ENCODE measurements at places on chromosomes 1 and 21.
A peak's percentile ranks its signal among the peaks of the same experiment; 100 is the strongest.

GRCh38 chr1:15332525-15332924 is 77.2 kb upstream of the EFHD2 start:
- DNase-seq = no peak

GRCh38 chr21:33984021-33984481 is 68.4 kb upstream of the ATP5PO start:
- DNase-seq = no peak

DNA sequence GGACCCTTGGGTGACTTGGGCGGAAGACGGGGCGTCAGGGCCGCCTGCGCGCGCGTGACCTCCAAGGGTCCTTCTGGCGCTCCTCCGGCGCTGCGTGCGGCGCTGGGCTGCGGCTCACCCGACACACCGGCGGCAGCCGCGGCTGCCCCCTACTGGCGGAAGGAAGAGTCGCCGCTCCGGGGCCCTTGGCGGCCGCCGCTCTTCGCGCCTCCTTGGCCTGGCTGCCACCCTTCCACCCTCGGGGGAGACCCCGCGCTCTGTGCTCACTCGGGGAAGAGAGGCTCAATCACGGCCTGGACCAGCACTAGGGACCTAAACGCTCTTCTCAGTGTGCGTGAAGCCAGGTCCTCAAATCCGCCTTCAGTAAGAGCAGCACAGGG is 89.7 kb downstream of the DMRTA2 start:
- peak; percentile 6 for DNase-seq

DNA sequence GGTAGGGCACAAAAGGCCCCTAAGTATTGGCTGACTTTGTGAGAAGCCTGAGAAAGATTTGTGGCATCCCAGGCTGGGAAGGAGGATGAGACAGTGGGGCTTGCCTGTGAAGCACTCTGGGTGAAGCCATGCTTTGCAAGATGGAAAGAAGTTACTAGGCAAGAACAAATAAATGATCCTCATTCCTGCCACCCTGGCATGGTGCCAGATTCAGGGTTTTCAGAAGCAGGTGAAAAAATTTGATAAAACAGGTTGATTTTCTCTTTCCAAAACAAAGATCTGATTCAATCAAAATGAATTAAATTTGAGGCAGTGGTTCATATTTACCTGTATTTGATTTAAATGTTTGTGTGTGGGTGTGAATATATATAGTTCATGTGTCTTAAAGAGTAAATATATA is 386.9 kb upstream of the PROX1 start:
- DNase-seq = no peak

GRCh38 chr1:203754455-203754864 is 10.5 kb upstream of the LAX1 start:
- DNase-seq = no peak

DNA sequence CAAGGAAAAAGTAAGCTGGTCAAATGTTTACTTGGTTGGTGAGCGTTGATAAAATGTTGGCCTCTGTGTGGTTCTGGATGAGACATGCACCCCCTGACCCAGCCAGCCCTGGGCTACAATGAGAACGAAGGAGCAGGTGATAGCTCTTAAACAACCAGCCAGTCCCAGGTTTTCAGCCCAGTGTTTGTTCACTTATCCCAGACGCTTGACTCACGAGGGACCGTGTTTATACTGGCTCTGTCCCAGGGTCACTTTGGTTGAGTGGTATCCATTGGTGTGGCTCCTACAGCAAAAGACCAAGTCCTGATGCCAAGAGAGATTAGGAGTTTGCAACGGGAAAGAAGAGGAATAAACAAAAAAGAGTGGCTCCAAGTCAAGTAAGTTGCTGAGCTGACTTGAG is 86.9 kb downstream of the KCNJ15 start:
- DNase-seq = peak; percentile 43

- DNase-seq = no peak
Observed at GRCh38 chr1:192350356-192350755, 33.6 kb downstream of the RGS21 start.

GRCh38 chr21:34203851-34204420 is 130.6 kb downstream of the MRPS6 start:
- DNase-seq = no peak

GRCh38 chr1:111275780-111276433 is 14.7 kb upstream of the CHIA start:
- DNase-seq = no peak

DNA sequence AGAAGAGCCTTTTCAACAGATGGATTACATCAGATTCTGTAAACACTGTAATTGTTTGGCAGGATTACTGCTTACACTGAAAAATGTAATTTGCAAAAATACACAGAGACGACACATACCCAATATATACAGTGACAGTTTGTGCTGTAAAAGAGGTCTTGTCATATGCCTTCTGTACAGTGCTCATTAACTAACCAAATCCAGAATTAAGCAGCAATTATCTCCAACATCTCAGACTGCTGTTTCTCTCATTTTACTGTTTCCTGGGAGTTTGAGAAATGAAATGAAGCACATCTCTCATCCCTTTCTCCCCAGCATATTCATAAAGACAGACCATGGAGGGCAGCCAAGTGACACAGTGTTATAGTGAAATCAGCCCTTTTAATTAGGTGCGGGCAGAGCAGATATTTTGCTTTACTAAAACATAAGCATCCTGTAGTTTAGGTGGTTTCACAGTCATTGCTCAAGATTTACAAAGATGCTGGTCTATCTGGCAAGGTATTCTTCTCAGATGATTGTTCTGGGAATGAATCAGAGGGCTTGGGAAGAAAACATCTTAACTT is 618.4 kb upstream of the USP24 start:
- DNase-seq = peak; percentile 26

DNA sequence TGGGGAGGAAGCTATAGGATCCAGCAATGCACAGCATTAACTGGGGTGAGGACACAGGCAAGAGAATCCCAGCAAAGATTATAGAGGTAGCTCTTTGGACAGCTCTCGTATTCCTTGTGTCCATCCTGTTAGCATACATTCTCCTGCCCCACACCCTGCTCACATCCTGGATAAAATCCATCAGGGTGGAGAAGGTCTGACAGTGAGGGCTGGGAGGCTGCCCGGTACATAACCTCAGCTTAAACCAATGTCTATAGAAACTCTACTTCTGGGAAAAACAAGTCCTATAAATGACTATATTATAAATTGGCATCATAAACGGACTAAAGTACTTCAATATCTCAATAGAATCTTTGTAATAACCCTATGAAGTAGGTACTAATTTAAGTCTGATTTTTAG is 36.8 kb upstream of the UBE2U start:
- DNase-seq = no peak

DNA sequence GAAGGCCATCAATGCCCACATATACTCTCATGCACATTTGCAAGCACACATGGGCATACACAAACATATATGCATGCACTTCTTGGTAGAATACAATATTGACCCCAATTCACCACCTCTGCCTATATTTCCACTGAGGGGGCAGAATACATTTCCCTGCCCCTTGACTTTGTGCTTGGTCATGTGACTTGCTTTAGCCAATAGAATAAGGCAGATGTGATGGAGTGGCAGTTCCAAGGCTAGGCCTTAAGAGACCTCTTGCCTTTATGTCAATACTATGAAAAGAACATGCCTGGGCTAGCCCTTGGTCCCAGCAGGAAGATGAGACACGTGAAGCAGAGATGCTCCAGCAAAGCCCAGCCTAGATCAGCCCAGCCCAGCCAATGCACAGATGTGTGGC is 66.0 kb upstream of the GRIK3 start:
- no peak for DNase-seq

DNA sequence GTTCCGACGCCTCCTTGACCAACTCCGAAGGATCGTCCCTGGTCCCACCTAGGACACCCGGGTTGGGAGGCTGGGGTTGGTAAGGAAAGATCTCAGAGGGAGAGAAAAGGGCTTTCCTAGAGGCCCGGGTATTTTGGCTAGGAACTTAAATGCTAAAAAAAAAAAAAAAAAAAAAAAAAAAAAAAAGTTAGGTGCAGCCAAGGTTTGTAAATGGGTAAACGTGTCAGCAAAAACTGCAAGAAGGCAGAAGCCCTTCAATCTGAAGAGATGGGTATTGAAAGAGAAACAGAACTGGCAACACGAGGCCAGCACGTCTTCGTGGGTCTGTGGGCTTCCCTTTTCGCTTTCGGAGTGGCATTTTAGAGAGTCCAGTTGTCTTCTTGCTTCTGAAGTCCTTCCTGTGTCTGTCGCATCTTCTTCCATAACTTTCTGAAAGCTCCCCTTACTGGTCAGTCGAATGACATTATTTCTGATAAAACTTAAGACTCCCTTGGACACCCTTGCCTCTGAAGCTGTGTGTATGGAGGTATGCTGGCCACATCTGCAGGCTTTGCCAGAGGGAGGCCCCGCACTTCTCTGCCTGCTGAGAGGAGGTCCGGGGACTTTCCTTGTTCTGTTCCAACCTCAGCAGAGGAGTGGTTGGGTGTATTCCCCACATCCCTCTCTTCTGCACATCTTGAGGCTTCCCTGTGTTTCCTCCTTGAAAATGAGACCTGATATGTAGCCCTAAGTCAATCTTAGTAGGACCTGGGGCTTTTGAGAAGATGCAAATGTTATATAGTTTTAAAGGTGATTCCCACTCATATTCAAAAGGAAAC is 745 bp downstream of the RCSD1 start:
- DNase-seq = no peak

- no peak for DNase-seq
Observed at GRCh38 chr1:188444526-188444925, 1615.8 kb downstream of the PLA2G4A start.

DNA sequence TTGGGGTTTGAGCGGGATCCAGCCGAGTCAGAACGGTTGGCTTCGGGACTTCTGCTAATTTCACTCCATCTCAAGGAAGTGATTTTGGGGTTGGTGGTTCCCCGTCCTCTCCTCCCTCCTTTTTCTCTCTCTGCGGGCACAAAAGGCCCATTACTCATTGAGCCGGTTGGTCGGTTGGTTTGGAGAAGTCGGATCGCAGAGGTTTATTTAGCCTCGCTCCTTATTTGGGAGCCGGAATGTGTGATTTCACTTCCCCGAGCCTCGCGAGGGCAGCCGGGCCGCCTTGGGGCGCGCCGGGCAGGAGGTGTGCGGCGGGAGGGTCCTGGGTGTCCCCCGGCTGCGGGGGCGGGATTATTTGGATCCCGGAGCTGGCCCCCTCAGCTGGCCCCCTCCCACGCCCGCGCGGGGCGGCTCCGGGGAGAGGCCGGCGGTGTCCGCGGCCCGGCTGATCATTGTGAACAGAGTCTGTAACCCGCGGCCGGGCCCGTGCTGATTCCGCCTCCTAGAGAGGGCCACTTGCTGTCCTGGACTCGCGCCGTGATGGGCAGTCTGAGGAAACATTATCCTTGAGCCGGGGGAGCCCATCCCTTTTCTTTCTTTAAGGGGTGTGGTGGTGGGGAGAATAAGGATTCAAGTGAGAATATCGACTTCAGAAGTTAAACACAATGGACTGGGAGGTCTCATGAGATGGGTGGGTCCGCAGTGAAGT is 1.2 kb downstream of the MAPKAPK2 start:
- peak; percentile 48 for DNase-seq

- DNase-seq = peak; percentile 55
Observed at GRCh38 chr1:101235696-101236515, 913 bp upstream of the S1PR1 start.

DNA sequence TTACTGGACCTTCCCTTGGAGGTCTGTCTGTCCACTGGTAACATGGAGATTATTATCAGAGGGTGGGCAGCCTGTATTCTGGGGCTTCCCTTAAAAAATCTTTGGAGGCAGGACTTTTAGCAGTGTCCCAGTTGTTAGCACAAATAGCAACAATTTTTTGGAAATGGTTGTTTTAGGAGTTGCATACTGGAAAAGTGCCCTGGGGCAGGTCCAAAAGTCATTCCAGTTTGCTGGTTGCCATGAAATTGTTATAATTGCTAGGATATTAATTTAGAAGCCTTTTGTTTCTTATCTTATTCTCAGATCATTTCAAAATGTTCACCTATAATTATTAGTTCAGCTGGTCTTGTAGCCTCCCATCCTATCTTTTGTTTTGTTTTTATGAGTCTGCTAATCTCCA is 71.0 kb downstream of the PTGS2 start:
- no peak for DNase-seq

DNA sequence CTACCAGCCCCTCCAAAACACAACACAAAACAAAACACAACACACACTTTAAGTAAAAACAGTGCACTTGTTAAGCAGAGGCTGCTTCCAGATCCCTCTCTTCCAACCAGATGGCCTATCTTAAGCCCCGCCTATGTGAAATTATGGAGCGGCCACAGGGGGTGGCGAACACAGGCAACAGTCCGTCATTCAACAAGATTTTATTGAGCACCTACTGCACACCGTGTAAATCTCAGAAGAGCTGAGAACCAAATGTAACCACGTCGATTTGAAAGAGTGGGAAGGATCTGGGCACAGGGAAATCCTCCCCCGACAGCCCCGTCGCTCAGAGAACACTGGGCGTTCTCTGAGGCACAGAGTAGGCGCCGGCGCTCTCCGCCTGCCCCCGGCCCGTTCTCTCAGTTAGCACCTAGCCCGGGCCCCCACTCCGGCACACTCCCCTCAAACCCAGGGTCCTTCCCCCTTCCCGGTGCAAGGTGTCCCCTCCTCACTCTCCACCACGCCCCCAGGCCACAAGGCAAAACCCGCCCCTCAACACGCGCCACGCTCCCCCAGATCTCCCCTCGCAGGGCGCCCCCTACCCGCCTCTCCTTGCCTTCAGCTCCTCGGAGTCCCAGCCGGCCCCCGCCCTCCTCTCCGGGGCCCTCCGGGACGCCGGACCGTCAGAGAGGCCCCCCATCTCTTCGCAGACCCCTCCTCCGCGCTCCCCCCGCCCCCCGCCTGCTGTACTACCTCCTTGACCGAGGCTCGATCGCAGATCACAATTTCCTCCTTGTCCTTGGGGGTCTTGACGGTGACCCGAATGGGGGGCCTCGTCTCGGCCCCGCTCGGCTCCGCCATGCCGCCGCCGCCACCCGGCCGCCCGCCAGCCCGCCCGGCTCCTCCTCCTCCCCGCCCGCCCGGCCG is 483 bp downstream of the UBQLN4 start:
- DNase-seq = peak; percentile 22

- no peak for DNase-seq
Observed at GRCh38 chr1:151763990-151764389, 694 bp upstream of the MRPL9 start.

DNA sequence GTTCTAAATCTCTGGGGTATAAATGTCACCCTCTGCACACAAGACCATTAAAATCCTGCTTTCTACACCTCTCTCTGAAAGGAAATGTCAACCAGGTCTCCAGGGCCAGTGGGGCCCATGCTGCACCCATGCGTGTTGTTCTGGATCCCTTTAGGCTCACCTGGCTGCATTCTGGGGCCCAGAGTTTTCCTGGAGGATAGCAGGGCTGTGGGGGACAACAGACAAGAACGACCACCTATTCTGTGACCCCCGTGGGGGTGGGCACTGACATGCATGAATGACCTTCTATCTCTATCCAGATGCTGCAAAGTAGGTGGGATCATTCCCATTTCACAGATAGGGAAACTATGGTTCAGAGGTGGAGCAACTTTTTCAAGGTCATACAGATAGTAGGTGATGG is 41.6 kb downstream of the TNNT2 start:
- no peak for DNase-seq

DNA sequence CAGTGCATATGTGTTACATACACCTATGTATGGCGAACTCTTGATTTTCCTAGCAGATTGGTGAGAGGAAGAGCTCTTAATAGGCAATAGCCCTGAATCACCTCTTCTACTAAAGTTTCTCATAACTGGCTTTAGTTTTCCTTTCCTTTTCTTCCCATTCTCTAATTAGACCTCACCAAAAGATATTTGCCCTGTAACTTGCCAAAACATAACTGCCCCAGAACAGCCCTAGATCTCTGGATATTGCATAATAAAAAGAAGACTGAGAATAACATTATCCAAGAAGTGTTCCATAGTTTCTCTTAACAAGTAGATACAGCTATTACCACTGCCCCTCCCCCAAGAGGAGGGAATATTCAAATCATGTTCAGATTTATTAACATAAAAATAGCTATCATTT is 16.3 kb downstream of the SGIP1 start:
- DNase-seq = no peak

- no peak for DNase-seq
Observed at GRCh38 chr1:24893431-24893830, 36.6 kb downstream of the RUNX3 start.
